ENCODE measurements at places on chromosomes 1 and 21.

DNA sequence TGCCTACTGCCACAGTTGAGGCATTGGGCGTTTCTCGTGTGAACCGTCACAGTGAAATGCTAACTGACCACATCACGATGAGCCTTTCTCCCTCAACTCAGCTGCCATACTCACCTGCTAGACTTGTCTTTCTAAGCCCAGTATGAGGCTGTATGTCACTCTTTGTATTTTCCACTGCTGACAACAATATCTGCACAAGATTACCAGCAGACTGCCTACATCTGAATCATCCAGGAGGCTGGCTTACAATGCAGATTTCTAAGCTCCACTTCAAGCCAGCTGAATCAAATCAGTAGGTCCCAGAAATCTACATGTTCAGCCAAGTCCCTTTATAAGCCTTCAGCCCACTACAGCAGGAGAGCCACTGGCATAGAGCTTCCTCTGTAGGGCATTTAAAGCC, 355.0 kb upstream of the DUSP10 start:
- DNase-seq, result no peak

DNA sequence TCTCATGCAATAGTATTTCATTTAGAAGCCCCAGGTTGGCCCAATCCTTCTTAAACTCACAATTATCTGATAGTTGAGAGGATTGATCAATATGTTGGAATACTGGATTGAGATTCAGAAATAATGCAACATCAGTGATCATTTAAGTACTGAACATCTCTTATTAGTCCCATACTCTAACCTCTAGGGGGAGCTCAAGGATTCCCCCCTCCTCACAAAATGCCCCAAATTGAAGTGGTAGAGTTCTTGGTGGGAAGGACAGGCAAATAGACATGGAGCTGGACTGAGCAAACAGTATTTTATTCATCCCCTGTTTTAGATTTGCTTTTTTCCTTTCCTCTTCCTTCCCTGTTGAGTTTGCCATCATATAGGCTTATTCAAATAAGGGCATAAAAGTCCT, 62.8 kb downstream of the NGF start:
- no peak for DNase-seq

DNA sequence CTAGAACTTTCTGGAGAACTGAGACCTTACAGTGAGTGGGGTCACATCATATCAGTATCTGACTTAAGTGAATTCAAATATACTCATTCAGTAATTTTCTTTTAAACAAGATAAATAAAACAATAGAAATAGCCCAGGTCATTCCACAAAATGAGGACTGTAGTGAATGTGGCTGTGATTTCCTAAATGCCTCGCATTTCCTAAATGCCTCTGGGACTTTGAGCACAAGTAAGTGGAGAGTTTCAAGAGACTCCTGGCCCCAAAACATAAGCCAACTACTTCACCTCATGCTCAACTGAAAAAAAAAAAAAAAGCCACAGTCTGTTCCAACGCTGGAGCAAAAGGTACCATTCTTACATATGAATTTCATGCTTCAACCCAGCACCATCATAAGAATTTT, 81.5 kb downstream of the ZNF281 start:
- DNase-seq, result no peak

GRCh38 chr21:17759511-17760178, 59.5 kb downstream of the C21orf91 start:
- no peak for DNase-seq

- no peak for DNase-seq
Measured at GRCh38 chr1:108504447-108504846, 54.3 kb downstream of the NBPF6 start.

DNA sequence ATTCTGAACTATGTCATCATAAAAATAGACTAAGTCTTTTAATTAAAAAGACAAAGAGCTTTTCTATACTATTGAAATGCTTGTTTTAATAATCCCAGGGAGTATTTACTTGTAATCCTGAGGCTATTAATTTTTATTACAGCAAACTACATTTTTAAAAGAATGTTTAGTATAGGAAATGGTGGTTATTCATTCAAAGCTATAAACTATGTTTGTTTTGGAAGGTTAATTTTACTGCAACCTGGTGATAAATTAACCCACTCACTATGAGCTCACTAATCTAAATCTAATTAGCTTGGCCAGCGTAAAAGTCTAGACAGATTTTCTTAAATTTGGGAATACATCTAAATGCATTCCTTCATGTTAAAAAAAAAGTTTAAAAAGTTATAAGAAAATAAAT, 13.8 kb upstream of the EYA3 start:
- no peak for DNase-seq

- no peak for DNase-seq
Measured at GRCh38 chr1:156490401-156491032, 10.1 kb downstream of the MEF2D start.

DNA sequence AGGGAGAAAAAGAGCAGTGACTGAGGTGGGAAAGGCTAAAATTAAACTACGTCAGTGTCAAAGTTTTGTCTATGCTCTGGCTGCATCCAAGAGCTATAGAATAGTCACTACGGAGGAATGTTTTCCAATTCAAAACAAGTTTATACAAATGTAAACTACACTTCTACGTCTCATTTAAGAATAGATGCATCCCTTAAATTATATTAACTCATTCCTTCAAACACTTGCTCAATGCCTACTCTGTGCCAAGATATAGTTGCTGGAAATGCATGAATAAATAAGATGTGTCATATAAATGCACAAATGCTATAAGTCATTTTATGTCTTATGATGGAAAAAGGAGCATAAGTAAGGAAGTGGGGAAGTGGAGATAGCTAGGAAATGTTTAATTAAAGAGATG, 4.2 kb upstream of the COLGALT2 start:
- no peak for DNase-seq

DNA sequence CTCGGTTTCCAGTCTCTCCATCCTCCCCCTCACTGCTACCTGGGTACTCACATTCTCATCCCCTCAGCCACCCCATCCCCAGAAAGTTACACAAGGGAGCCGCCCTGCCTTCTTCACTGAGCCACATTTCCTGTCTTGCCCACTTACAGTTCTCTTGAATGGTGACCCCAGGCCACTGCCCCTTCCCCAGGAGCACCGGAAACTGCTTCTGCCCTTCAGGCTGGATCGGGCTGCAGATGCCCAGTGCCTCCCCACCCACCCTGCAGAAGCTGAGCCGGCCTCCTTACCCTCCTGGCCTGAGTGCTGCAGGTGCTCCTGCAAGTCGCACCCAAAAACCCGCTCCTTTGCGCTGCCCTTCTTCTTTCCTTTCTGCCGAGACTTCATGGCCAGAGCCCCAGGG, 450 bp downstream of the ARHGAP30 start:
- DNase-seq, result no peak

GRCh38 chr1:44553127-44553758, 121.0 kb downstream of the TMEM53 start:
- DNase-seq, result no peak

DNA sequence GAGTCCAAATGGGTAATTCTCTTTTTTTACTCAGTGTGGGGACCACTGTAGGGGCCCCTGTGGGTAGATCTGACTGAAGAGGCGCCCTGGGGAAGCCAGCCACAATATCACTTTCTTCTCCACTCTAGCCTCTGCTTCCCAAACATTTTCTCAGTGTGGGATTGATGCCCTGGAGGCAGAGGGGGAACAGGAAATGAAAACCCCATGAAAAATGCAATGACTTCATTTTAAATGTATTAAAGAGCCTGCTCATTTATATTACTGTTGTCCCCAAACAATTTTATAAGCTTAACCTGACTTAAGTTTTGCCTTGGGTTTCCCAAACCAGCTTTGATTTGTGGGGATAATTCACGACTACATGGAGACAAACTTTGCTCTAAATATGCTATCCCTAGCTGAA, 181.9 kb downstream of the C1orf94 start:
- DNase-seq, result no peak

DNA sequence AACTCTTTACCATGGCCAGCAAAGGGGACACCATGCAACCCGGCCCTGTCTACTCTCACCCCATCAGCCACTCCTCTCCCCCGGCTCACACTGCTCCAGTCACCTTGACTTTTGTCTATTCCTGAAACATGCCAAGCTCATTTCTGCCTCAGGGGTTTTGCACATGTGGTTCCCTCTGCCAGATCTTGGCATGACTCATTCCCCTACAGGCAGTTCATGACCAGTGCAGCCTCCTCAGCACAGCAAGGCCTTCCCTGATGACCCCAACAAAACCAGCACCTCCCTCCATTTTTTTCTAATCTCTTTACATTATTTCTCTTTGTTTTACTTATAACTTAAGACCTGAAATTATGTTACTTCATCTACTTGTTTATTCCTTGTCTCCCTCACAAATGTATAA, 58.6 kb upstream of the GJB5 start:
- DNase-seq, result no peak

DNA sequence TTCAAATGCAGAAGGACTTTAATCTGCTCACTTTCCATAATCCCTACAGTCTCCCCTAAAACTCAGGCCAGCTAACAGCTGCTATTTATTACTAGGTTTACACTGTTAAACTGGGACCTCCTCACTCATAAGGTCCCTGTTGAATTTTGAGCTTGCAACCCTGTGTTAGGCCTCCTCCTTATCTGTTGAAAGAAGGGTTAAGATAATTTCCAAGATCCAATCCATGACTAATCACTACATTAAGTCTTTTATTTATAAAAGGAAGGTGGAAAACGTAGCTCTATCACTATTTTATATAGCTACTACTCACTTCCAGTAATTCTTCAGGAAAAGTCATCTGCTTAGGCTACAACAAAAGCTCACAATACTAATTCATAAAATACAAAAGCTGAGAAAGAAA, 79.5 kb downstream of the EVI5 start:
- DNase-seq, result no peak

GRCh38 chr1:202692959-202693555, 17.2 kb downstream of the SYT2 start:
- DNase-seq, result no peak

Measured in NCI-H510A (cell line).